ENCODE measurements at places on chromosomes 5 and 9.

DNA sequence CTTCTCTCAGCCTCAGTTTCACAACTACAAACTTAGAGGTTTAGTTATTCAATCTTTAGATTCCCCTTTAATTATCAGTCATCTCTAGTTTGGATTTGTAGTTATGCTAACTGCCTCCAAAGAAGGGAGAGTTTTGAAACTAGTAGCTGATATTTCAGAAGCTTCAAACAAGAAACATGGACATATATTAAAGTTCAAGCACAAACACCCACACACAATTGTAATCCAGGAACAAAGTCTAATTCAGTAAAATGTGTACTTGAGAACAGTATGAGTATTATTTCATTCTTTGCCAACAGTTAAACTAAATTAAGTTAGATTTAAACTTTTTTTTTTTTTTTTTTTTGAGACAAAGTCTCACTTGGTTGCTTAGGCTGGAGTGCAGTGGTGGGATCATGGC is 71.2 kb upstream of the ABCA1 start:
- DNase-seq: no peak

DNA sequence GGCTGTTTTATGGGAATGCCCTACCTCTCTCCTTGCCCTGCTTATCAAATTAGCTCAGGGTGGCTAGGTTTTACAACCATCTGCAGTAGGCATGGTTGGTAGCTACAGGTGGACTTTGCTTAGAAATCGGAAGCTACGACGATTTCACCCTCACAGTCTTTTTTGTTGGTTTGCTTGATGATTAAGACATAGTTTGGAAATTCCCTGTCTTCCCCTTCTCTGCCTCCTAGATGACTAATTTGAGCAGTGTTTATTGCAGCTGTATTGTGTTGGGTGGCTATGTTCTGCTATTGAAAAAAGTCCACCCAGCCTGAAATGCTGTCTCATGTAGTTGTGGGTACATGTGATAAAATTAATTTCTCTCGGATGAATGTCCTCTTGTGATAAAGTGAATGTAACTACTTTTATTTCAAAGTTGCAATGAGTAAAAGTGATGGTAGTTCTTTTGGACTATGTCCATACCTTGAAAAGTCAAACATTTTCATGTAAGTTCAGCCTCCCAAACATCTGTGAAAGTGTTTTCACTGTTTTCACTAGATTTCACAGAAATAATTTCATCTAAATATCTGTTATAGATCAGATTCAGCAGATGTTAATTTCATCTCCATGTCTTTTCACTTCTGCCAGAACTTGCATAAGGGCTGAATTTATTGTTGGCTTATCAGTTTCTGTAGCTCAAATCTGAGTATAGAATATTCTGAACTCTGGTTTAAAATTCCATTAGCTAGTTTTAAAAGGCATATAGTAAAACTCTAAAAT is 37.3 kb upstream of the FYB1 start:
- no peak for DNase-seq

- DNase-seq: no peak
These were observed 48.4 kb upstream of the PWWP2A start for GRCh38 chr5:160167624-160168165.

GRCh38 chr5:170885809-170886208 is 24.0 kb downstream of the RANBP17 start:
- no peak for DNase-seq

DNA sequence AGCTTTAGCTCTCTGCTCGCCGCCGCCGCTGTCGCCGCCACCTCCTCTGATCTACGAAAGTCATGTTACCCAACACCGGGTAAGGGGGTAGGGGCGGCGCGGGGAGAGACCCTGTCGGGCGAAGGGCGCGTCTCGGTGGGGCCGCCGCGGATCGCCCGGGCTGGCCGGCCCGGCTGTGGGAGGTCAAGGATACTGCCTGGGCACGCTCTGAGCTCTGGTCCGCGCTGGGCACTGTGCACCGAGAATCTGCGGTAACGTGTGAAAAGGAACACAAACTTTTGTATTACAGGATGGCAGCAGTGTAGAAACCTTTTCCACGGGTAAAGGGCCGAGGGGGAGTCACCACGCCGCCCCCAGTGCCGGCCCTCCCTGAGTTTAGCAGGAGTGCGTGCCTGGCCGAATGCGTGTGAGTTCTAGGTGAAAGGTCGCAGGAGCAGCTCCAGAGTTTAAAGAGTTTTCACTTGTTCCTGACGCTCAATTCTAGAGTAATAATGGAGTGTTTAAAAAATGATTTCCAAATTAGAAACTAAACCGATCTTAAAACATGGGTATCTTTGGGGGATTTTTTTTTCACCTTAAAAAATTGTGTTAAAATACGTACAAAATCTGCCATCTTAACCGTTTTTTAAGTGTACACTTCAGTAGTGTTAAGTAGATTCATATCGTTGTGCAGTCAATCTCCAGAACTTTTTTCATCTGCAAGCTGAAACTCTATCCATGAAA is at the start of gene HSDL2:
TSS of gene HSDL2 (plus strand) at position 7 of the 723 bp plus-strand sequence. CDS start at position 63, 56 bp downstream.
- DNase-seq: no peak

DNA sequence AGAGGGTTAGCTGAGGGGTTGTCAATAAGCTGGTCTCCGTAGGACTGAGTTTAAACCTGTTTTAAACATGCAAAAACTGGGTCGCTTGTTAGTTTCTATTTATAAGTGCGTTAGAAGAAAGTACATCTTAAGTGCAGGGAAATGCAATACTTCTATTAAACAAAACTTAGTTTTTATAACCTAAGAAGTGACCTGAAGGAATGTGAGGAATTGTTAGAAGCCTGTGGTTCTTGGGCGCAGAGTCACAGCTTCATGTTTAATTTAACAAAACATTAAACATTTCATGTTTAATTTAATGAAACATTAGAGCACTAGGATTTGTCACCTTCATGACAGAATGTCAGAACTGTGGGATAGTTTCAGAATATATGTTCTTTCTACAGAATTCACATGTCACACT is 469.2 kb upstream of the WWC1 start:
- DNase-seq: no peak

DNA sequence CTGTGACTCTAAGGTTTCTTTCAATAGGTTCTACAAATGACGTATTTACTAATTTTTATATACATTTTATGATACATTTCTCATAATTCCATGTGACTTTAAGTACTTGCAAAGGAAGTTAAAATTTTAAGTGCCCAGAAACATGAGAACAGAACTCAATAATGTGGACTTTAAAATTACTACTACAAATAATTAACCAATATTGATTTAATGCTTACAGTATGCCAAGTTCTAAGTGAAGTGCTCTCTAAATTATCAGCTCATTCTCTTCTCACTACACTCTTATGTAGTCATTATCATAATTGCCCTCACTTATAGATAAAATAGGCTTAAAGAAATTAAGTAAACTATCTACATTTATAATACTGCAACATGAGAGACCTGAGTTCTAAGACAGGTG is 1690.7 kb upstream of the CDH9 start:
- no peak for DNase-seq

GRCh38 chr5:126682856-126683255 is 82.1 kb downstream of the PHAX start:
- no peak for DNase-seq

- DNase-seq: no peak
These were observed 113.1 kb upstream of the IRX2 start for GRCh38 chr5:2864515-2865105.

- no peak for DNase-seq
These were observed 1848.9 kb downstream of the EFNA5 start for GRCh38 chr5:105821800-105822199.

DNA sequence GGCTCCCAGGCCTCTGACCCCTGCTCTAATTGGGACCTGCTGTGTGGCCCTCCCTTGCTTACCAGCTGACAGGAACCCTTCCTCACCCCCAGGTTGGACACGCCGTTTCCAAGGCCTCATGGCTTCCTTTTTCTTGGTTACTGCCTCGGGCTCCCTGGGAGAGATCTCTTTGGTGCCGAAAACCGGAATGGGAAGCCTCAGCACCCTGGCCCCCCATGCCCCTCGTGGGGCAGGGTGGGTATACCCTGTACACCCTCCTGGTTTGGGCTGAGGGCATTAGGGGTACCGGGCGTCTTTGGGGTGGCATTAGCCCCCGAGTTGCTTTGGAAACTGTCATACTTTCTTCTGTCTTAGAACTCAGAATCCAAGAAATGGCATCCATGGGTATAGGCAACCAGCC is 10.1 kb upstream of the LRRC14B start:
- no peak for DNase-seq

DNA sequence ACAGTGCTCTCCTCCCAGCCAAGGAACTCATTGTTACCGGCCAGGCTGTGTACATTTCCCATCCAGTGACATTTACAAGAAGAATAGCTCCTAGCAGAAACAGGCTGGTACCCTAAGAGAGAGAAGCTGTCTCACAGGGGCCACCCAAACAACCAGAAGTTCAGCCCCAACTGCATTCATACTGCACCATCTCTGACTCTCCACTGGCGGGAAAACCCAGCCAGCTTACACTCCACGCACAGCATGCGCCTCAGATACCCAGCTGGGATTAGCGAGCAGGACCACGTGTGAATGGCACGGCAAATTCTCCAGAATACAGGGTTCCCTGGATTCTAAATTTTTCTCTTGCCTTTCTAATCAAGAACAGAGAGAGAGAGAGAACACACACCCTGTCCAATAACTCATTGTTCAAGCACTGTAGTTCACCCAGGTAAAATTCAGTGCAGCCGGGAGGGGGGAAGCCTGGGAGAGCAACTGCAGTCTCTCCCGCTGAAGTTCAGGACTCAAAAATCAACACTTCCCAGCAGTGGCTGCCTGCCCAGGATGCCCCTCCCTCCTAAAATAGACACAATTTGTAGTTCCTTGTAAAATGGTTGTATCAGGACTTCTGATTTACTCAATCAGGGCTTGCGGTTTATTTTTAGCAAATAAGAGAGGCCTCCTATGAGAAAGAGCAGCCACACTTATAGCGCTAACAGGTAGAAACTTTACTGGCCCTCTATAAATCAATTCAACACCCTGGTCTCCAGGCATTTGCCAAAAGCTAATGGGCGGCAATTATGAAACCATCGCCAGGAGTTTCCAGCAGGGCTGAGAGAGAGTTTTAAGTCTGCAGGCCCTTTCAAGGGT is 2.2 kb downstream of the COL23A1 start:
- DNase-seq: no peak

DNA sequence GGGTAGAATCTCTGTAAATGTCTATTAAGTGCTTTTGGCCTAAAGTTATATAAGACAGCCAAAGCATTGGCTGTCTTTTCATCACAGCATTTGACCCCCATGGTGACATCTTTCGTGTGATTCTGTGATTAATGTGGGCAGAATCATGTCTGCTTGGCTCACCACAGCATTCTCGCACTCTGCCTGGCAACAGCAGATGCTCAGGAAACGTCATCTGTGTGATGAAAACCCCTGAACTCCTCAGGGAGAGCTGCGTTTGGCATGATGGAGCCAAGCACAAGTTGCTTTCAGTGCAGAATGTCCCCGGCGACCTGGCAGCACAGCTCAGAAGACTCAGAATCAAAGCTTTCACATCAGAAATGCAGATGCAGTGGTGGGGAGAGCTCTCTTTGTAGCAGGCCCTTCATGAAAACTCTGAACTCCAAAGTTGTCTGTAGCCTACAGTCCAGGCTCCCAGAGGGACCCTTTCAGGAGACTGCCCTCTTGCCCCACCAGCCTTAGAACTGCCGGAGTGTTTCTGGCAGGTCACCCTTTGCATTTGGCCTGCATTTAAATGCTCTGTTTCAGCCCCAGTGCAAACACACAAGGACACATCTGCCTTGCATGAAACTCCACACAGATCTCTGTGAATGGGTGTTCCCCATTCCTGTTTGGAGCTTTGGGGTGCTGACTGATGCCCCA is 155.6 kb upstream of the PANK3 start:
- DNase-seq: no peak

DNA sequence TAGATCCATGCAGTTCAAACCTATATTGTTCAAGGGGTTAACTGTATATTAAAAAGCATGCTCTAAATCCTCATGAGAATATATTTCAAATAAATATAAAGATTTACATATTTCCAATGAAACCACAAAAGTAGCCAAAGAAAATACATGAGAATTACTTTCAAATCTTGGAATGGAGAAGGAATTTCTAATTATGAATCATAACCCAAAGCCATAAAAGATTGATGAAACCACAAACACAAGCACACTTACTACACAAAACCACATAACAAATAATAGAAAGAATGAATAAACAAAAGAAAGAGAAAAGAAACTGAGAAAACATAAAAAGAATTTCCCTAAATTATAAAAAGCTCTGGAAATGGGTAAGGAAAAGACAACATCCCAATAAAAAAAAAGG is 16.0 kb downstream of the ERP44 start:
- DNase-seq: no peak

DNA sequence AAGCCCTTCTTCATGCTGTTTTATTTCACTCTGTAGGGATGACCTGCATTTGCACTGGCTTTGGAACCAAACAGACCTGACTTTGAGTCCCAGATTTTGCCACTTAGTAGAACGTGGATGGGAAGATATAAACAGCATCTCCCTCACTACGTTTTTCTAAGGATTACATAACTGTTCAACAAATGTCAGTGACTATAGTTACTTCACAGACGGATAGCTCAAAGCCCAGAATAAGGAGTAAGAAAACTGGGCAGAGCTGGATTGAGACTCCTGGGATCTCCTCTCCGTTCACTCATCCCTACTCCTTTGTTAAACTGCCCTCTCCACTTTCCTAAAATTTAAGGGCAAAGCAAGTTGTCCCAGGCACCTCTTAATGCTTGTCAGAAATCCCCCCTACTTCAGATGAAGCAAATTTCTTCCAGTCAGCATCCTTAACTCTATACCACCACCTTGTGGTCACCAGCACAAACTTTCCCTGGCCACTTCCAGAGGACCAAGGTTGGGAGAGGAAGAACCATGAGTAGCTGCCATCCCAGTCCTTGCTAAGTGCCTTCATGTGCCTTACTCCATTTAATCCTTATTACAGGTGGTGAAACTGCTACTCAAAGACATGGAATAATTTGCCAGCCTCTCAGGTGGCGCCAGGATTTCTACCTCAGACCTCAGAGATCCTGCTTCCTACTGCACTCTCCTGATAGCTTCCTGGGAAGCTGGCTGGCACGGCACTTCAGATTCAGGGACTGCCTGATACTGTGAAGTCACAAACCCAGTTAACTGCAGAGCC is 38.4 kb downstream of the EGR1 start:
- DNase-seq: no peak

DNA sequence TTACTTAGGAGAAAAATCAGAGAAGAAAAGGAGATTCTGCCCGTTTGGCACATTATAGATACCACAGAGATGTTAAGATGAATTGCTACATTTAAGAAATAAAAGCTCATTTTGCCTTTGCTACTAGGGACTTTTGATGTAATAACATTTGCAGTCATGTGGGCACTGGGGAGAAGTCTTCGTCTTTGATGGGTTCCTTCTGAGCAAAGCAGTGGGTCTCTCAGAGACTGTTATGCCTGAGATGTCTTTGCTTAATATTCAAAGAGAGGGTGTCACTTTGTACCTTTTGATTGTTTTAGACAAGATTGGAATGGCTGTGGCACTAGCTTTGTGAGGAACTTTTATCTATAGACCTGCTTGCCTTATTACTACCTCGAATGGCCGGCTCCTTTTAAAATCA is 25.0 kb downstream of the SLC25A25 start:
- no peak for DNase-seq

- no peak for DNase-seq
These were observed 806.0 kb upstream of the ZNF608 start for GRCh38 chr5:125552486-125552885.
